GM23338 (cell line): ENCODE measurements at places on chromosomes 1 and 21.

DNA sequence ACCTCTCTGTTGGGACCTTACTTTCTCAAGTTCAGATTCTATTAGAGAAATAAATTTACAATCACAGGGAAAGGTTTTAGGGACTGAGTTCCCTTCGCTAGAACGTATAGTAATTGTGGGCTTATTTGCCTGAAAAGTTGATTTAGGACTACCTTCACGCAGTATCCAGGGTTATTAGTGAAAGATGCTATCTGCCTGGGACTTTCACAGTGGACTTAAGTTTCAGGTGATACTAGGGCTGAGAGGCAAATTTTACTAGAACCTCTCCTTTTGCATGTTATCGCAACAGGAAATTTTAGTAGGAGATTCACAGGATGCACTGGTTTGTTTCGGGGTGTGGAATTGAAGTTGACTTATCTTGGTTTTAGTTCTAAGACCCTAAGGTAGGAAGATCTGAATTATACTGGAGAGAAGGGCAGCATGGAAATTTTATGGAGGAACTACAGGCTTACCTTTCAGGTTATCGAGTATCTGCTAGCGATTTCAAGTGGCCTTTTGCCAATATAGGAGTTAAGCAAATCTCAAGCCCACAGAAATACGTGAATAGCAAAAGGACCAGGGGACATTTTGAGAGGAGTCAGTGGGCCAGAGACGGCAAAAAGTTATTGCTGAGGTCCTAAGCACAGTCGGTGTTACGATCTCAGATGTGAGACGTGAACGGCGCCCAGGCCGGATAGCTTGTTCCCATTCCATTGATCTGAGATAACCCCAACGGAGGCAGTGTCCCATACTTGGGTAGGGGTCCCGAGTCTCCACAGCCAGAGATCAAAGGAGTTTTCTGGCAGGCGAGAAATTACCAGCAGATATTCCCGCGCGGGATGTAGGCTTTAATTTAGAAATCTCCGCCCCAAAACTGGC lies 723 bp upstream of the GNAI3 start:
- peak; percentile 40 for DNase-seq

GRCh38 chr1:58157256-58157655 lies 389.3 kb downstream of the OMA1 start:
- DNase-seq: no peak

DNA sequence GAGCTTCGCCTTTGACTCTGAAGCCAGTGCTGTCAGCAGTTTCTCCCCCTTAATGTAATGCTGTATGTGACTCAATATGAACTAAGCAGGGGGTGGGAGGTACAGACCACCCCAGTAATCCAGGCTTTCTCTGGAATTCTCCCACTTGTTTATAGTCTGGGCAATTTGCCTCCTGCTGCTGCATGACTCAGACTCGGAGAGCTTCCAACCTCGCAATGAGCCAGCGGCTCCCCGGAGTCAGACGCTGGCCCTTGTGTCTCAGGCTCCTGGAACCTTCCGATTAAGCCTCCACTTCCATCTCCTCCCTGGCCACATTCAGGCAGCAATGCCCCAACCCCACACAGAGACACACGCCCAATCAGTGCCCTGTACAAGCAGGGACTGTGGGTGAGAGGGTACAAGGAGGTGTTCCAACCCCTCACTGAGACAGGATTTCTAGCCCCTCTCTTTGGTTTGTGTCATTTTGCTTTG lies 471.7 kb upstream of the VAMP3 start:
- DNase-seq: peak; percentile 37

DNA sequence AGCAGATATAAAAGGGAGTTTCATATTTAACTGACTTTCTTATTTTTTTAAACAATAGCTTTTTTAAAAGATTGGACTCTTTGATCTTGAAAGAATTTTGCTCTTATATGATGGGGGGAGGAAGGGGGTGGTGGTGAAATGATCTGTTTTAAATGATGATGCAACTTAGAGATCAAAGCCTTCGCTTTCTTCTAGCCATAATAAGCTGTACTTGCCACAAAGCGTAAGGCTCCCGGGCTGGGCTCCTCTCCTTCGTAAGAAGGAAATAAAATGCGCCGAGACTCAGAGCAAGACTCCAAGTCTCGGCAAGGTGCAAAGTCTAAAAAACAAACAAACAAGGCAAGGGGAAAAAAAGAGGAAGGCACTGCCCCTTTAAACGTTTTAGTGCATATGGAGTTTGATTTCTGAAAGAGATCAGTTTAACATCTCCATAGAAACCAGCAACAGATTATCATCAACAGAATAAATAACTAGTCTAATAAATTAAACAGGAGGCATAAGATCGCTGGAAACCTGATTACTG lies 3.3 kb downstream of the CASZ1 start:
- DNase-seq: peak; percentile 61

DNA sequence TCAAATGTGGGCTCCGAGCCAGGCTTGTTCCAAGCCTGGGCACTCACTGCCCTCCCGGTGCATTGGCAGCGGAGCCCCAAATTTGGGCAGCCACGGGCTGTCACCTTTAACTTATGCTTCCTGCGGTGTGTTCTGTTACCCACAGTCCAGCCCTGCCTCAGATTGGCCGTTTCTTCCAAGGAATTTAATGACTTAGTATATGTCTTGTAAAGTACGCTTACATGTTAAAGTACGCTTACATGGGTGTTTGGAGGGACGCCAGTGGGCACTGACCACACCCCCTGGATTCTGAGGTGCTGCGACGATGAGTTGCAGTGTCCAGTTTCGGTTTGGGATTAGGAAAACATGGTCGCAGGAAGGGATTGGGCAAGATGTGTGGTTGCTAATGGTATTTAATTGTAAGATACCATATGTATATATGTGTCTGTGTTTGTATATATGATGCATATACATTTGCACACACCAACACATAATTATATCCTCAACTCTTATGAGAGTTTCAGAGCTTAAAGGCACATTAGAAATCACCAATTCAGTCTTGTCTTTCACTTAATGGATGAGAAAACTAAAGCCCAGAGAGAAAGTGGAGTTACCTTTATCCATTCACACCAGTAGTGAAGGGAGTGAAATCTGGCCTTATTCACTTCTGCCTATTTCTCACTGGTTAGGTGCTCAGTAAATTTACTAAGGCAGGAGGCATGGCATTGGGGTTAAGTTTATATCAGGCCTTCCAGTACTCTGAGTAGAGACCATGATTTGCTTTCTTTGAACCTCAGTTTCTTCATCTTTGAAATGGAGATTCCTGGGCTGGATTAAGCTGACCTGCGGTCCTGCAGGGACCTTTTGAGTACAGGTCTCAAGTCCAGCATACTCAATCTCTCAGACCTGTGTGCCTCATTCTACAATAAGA lies 1.0 kb downstream of the SMYD2 start:
- DNase-seq: no peak

- DNase-seq: no peak
Measured at GRCh38 chr1:6688001-6688400, 13.6 kb downstream of the DNAJC11 start.

DNA sequence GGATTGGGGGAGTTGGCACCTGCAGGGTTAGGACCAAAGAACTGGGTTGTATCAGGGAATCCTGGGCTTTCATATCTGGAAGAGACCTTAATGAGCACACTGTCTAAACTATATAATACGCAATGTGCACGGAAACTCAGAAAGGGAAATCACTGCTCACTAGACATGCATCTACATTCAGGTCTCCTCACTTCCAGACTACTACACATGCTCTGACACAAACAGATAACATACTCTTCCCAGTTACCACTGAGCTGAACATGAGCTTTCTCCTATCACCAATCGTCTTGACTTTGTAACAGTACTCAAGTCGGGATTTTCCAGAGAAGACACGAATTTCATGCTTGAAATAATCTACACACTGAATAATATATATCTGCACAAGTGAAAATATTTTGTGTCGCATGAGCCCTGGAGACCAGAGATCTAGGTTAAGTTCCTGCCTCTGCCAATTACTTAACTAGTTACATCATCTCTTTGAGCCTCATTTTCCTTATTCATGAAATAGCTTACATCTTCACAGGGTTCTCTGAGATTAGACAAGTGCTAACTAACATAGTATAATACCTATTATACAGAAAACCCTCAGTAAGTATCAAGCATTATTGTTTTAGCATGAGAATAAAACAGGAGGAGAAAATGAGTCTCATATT lies 101.1 kb downstream of the JAK1 start:
- DNase-seq: no peak

- DNase-seq: no peak
Measured at GRCh38 chr21:44390886-44391285, 37.5 kb downstream of the TRPM2 start.

DNA sequence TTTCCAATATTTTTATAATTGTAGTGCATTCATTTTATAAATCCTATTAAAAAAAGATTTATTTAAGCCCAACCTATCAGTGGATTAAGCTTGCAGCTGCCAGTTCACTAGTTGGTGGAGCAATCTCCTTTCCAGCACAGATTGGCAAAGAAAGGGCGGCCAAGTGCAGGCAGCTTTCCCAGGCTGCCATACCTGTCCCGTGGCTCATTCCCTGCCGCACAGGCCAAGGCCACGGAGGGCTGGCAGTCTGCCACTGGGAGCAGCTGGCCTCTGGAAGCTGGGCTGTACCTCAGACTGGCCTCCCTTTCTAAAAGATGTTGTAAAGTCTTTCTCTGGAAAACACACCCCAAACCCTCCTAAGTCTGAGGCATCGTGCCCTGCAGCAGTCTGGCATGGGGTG lies 74.2 kb downstream of the SIM2 start:
- no peak for DNase-seq

- DNase-seq: no peak
Measured at GRCh38 chr1:226882631-226883409, 12.4 kb downstream of the PSEN2 start.

GRCh38 chr1:205961991-205962820 lies 18.9 kb upstream of the SLC26A9 start:
- no peak for DNase-seq

DNA sequence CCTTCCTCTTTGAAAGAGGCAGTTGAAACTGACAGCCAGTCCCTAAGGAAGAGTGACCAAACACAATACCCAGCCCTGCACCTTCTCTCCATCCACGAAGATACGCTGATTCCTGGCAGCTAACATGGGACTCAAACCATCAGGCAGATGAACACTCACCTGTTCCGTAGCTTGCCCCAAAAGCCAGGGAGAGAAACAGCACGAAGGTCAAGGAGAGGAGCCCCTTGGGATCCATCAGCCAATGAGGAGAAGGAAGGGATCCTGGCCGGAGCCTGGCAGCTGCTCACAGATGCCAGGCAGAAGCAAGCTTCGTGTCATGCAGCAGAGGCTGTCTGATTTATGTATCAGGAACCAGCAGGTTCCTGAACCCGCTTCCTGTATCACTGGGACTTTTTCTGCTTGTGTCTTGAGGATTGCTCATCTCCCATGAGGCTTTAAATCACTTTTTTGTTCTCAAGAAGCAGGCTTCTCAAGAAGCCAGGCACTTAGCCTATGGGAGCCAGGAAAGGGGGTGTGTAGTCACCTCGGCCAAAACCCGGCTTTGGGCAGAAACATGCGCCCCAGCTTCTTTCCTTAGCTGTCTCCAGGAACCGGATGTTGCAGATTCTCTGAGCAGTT lies at the start of gene SLAMF1:
SLAMF1 (minus strand) TSS at position 334 of the 618 bp plus-strand sequence; CDS start at position 235, 99 bp downstream.
- no peak for DNase-seq

DNA sequence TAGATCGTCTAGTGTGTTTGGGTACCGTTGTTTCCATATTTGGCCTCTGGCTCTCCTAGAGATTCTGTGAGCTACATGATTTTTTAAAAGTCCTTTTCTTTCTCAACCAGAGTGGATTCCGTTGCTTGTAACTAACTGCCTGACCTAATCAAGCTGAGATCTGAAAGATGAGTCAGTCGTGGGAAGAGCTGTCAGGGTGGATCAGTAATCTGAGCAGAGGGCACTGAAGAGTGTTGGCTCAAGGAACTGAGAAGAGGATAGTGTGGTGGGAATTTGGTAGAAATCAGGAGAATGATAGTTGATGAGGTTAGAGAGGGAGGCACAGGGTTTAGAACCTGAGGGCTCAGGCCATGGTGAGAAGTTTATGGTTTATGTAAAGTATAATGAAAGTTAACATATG lies 52.2 kb downstream of the TRAF5 start:
- DNase-seq: no peak

DNA sequence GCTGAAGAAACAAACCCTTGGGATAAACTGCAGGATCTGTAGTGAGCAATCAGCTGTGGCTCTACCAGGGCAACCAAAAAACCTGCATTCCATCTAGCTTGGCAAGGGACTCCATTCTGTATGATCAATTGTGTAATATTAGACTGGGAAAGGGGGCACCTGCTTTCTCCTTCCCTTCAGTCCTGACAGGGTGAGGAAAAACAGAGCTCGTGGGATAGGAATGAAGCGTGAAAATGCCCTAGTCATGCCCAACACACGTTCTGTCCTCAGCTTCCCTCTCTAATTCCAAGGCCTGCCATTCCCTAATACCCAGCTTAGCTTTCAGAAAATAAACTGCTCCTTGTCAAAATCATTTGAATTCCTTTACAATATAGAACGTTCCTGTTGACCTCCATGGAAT lies 442.3 kb downstream of the PLPP3 start:
- no peak for DNase-seq

DNA sequence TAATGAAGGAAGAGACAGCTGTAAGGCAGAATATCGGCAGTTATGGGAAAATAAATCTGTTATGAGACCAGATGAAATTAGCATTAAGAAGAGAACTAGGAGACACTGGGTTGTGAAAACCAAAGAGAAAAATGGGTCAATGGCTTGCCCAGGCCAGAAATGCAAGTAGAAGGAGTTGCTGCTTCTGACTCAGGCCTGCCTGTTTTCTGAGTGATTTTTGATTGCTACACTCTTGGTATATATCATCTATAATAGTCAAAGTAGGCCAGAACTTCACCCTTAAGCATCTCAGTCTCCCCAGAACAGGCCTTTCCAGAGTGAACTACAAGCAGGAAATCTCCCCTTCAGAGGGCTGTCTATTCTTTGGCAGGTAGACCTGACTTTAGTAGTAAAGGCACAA lies 107.0 kb downstream of the NRIP1 start:
- no peak for DNase-seq

DNA sequence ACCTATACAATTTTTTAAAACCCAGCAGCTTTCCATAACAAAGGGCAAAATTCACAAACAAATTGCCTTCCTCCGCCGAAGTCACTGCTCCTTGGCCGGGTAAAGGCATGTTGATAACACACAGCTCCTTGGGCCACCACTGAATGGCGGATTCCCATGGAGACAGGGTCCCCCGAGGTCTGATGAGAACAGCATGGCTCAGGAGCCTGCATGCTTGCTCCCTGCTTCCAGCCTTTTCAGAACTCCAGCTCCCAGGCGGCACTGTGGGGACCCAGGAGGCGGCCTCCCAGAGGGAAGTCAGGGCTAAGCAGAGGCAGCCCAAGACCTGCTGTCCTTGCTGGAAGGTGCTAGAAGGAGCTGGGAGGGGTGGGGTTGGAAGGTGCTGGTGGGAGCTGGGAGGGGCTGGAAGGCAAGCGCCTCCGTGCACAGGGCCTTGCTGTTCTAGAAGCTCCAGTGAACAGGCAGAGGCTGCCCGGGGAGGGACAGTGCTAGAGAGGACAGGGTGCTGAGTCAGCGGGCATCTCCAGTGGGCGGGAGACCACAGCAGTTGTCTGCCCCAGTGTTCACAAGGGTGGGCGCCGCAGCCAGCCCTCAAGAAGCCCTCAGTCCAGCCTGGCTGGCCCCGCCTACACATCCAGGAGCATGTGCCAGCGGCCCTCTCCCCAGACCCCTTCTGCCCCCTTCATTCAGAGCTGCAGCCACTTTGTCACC lies 35.1 kb downstream of the PRDM16 start:
- DNase-seq: peak; percentile 31

GRCh38 chr1:109559995-109560394 lies 11.6 kb downstream of the GNAI3 start:
- DNase-seq: no peak
